ENCODE measurements at places on chromosomes 12 and 14.

DNA sequence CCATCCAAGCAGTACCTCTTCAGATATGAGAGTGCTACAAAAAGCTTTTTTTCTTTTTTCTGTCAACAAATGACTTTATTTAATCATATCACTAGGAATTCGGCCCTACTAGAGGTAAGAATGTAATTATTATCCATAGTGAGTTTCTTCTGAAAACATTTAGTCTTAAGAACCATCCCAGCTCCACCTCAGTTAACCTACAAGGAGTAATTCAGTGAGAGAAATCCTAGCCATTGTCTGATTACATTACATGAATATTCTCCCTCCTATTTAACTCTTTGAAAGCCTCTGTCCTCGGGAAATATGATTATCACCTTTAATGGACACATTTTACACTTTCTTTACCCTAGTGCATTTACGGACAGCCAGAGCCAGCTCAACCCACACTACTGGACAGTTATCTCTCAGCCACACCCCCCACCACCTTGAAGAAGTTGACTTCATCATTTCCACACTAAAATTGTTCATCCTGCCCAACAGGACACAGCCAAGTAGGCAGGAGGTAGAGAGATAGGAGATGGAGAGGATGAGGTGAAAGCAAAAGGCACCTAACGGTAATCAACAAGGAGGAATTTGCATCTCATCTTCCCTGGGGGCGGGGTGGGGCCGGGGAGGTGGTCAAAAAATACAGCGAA, 1.3 kb downstream of the PPFIA2 start:
- DNase-seq = no peak

DNA sequence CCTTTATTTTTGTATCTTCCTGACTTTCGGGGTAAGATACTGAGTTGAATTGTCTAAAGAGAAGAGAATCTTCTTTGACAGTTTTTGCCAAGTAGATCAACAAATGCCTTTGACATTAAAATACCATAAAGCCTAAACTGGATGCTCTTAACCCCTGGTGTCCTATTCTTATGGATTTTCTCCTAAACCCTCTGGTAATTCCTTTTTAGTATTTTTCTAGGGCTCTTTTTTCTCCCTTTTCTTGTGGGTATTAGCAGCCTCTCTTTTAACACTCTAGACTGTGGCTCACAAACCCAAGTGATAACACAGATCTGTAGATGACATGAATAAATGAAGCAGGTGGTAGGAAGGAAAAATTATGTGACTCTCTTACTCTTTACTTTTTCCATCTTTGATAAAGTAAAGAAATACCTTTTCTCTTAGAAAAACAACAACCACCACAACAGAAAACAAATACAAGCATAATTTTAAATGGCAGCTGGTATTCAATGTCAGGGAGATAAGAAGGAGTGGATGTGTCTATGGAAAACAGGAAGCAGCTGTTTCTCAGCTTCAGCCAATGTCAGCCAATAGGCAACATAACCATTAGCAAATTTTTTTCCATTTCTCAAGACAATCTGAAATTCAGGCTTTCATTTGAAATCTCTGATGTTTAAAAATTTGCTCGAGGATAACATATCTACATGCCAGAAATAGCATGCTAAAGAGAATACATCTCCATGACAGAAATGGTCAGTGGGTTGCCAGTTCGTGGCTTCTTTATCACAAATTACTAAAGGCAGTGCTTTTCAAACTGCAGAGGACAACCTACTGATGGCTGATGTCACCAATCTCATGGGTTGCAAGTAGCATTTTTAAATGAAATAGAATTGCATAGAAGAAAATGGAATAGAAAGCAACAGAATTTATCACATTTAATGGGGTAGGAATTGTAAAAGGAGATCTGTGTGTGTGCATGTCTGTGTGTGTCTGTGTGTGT, 123.1 kb upstream of the KRR1 start:
- no peak for DNase-seq

- no peak for DNase-seq
Observed at GRCh38 chr12:131087302-131087818, 133.7 kb downstream of the ADGRD1 start.

GRCh38 chr12:72037006-72037795, 98.6 kb downstream of the TPH2 start:
- DNase-seq = no peak

DNA sequence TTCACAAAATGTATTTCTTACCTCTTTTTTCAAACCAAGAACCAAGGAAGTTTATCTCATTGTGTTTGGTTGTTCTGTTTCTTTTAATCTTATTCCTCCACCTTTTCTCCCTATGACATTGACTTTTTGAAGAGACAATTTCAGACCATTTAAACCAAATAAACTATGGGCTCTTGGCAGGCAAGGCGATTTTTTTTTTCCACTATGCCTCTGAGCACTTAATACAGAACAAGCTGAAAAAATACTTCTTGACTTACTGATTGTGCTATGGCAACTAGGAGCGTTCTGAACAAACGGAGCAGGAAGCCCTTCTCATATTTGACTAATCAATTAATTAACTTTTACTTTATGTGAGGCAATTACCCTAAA, 98.0 kb downstream of the ZNF664 start:
- no peak for DNase-seq

Measured in Caki2 (cell line).